ENCODE measurements at places on chromosomes 6 and 20.

- DNase-seq = no peak
Observed at GRCh38 chr6:11921017-11921438, 91.1 kb upstream of the HIVEP1 start.

- no peak for DNase-seq
Observed at GRCh38 chr6:8710668-8711431, 275.5 kb upstream of the SLC35B3 start.

GRCh38 chr6:154950979-154951344, 44.2 kb upstream of the TIAM2 start:
- DNase-seq = no peak

GRCh38 chr6:35247642-35248231, 11.8 kb upstream of the ZNF76 start:
- DNase-seq = no peak

DNA sequence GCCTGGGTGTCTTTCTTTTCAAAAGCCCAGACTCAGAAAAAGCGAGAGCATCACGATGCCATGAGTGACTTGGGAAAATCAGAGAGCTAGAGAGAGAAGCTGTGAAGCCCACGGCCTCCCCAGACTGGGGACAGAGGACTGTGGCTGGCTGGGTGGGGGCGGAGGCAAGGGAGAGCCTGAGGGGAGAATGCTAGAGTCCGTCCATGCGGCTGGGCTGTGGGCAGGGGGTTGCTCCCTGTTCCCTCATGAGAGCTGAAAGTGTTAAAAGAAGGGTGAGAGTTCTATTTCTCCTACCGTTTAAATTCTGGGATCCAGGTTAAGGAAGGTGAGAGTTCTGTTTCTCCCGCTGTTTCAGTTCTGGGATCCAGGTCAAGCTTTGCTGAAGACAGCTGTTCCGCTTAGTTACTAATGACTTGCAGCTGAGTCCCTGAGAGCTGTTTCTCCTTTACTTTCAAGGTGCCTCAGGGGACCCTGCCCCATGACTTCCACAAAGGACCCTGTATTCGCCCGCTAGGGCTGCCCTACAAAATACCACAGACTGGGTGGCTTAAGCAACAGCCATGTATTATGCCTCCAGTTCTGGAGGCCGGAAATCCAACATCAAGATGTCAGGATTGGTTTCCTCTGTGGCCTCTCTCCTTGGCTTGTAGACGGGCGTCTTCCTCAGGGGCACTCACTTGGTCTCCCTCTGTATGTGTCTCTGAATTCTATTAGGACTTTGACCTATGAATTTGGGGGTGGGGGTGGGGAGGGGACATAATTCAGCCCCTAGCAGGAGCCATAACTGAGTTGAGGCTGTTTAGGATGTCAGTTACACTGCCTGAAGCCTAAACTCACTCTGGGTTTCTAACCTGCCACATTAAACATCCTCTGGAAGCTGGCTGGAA, 127.0 kb downstream of the PXDC1 start:
- no peak for DNase-seq

- no peak for DNase-seq
Observed at GRCh38 chr6:151494936-151495320, 1.1 kb downstream of the CCDC170 start.

DNA sequence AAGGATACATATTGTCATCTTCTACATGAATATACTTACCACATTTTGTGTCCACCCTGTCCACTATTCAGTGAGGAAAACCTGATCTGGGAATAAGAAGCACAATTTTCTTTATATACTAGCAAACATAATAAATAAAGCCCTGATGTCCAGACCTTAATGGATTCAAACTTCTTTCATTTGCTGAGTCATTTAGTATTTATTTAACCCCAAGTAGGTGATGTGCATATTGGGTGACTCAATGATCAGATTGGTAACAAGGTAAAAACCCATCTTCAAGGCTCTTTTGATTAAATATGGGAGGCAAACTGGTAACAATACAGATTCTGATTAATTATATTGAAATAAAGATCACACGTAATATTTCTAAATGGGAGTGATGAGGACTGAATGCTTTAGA, 1159.8 kb upstream of the EYS start:
- DNase-seq = no peak

GRCh38 chr6:29011276-29011734, 6.2 kb upstream of the ZNF311 start:
- DNase-seq = peak; percentile 24

DNA sequence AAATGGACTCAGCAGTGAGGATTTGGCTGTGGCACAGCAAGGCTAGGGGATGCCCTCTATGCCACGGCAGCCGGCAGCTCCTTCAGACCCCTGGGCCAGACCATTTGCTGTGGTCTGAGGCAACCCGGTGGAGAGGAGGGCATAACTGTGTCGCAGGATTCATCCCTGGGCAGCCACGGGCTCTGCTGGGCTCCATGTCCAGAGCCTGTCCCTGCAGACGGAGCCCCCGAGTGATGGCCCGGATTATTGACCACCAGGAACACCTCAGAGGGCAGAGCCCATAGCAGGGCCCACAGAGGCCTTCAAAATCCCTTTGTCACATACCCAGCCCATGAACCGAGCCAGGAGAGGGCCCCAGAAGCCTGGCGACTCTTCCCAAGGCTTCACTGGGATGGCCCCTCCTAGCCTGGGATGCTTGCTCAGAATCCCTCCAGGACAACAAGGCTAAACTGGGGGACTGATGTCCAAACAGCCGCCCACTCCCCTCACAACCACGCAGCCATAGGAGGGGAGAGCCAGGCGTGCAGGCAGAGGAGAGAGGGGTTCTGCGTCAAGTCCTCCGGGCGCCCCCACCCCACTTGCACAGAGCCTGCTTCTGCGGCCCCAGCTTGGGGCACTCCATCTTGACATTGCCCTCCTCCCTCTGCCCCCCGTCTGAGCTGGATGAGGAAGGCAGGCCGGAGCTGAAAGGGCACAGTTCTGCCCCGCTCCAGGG, 68.2 kb upstream of the AFDN start:
- no peak for DNase-seq

GRCh38 chr6:79117752-79118151, 39.7 kb upstream of the PHIP start:
- DNase-seq = no peak

GRCh38 chr6:103280417-103280816, 1579.3 kb downstream of the HACE1 start:
- DNase-seq = no peak

- no peak for DNase-seq
Observed at GRCh38 chr6:34917626-34918285, 28.7 kb downstream of the ANKS1A start.

GRCh38 chr6:46715141-46715540, 20.0 kb downstream of the PLA2G7 start:
- no peak for DNase-seq

- no peak for DNase-seq
Observed at GRCh38 chr6:47428746-47429664, 48.6 kb upstream of the CD2AP start.

GRCh38 chr6:88380083-88380482, 213.9 kb upstream of the CNR1 start:
- DNase-seq = no peak

DNA sequence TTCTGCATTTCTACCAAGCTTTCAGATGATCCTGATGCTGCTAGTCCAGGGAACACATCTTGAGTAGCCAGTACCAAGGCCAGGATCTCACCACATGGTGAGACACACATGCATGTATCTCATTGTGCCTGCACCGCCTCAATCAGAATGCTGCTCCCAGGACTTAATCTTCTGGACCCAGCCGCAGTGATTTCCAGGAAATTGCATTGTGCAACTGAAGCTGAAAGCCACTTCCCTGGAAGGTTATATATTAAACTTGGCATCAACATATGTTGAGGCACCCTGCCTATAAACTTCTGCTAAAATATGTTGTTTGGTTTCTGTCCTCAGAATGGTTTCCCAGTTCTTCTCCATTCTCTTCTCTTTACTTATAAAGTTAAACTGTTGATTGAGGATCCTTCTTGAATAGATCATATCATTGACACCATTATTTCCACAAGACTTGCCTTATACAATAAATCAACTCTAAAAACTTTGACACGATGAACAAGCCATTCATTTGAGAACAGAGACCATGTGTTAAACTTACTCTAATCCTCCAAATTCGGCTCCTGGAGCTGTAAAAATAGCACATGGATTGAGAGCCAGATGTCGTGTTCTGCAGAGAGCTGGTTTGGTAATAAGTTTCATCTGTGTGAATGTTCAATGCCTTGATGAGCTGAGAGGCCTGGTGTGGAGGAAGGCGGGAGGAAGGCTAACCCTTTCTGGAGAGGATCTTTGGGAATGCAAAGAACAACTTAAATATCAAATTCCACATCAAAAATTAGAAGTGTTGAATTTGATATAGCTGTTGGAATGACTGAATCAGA, 65.0 kb upstream of the PCSK2 start:
- no peak for DNase-seq

- no peak for DNase-seq
Observed at GRCh38 chr6:32774426-32774825, 11.1 kb upstream of the HLA-DQB2 start.

DNA sequence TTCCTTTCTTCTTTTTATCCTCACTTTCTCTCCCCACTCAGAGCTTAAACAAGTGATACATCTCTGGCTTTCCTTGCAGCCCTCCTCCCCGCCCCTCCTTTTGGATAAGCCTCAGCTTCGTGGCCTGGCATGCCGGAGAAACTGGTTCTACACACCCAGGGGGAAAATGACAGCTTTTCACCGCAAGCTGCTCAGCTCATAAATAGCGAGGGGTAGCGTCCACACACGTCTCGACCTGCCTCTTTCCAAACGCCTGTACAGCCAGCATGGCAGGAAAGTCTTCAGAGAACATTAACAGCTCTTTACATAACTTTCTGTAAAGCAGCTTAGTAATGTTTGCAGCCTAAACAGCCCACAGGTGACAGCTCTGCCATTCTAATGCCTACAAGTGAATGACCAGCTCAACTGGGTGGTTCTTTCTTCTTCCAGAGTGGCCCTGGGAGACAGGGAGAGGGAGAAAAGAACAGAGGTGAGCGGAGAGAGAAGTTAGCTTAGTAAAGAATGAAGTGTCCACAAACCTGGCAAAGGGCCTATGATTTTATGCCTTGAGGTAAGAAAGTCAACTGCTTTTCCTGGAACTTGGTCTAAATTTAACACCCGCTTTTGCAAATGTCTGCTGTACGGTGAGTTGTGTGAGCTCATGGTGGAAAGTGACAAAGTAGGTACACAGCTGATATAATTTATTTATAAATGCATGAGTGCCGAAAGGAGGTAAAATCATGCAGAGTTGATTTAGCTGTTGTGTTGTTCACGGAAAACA, 251.5 kb downstream of the TFAP2A start:
- DNase-seq = no peak

DNA sequence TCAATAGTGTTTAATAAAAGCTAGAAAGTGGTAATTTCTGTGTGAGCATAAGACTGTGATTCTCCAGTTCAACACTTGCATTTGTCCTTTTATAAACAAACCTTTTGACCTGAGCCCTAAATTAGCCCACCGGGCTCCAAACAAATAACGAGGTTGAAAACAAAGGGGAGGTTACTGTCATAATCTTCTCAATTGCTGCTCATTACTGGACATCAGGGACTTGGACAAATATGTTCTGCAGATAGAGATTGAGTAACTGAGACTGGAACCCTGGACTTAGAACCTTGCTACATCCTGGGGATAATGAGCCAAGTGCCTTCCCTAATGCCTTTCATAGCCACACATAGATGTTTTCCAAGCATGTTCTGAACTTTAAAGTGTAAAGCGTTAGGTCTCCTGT, 84.2 kb upstream of the PCSK2 start:
- DNase-seq = no peak

DNA sequence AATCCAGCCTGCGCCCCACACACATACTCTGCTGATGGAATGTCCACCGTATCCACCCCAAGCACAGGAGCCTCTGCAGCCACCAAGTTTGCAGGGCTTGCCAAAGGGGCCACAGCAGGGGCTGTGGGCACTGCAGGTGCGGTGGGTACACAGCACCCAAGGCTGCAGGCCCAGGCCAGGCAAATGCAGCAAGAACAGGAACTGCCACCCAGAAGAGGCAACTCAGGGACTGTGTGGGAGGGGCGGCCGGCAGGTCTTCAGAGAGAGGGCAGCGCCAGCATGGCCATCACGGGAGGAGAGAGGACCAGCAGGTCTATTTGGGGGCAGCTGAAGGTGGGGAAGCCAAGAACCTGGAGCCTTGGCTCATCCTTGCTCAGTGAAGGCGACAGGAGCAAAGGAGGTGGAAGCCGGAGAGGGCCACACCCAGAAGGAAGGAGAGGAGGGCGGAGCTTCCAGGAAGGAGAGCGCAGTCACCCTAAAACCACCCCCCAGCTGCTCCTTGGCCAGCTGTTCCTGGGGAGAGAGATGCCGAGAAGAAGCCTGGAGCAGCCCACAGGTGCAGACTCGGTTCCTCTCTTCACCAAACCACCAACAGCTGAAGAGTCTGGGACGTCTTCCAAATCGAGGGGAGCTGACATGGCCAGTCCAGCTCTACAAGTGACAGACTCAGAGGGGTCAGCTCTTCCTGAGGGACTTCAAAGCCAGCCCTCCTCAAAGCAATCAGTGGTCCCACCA, 265.1 kb upstream of the CDYL start:
- no peak for DNase-seq

GRCh38 chr20:19231359-19232035, 19.1 kb downstream of the SLC24A3 start:
- DNase-seq = no peak

GRCh38 chr6:109019911-109020310, 74.7 kb downstream of the SESN1 start:
- DNase-seq = no peak

DNA sequence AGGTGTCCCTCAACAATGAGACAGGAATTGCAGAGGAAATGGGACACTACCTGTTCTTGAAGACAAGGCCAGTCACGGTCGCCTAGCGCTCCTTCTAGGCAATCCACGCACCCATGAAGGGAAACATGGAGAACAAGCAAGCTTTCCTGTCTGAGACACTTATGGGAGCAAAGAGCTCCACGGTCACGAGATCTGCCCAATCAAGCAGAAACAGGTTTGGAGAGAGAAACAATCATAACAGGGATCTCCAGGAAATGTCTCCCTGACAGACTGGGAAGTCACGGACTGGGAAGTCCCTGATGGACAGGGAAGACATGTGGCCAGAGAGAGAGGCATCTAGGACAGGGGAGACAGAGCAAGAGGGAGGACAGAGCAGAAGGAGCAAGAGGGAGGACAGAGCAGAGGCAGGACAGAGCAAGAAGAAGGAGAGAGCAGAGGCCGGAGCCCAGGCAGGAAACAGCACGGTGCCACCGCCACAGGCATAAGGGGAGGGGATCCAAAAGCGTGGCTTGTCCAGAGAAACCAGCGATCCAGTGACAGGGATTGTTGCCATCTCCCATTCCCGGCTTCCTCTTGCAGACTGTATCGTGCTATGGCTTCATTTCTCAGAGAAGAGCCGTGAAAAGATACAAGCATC, 167.8 kb upstream of the ZNF337 start:
- no peak for DNase-seq

GRCh38 chr20:10576411-10577090, 97.2 kb downstream of the JAG1 start:
- no peak for DNase-seq

DNA sequence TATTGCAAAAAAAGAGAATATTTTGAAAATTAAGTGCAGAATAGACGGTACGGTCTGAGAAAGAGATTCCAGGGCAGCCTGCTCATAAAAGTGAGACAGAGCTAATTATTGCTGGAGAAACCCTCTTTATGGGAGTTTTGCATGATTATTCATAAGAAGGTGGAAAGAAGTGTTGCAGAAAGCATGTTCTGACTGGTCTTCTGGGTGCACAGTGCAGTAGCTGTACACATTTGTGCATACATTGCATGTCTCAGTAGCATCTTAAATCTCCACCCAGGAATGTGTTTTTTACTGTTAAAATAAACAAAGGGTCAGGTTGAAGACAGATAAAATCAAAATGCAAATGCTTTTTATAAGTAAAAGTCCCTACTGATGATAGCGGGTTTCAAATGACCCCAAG, 1813.6 kb upstream of the DEFB115 start:
- no peak for DNase-seq
